ENCODE measurements at places on chromosomes 5 and 9.

DNA sequence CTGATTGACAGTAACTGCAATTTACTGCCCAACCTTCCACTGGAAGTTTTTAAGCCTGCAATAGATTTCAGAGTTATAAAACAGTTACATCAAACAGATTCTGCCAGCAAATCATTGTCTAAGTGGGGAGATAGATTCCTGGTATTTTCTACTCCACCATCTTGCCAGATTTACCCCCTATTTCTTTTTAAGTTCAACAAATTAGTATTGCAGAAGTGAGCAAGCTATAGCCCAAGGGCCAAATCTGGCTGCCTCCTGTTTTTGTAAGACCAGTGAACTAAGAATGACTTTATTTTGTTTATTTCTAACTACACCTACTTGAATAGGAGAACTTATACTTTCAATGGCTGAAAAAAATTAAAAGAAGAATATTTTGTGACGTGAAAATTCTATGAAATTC lies 8.8 kb upstream of the TMEM171 start:
- no peak for DNase-seq

DNA sequence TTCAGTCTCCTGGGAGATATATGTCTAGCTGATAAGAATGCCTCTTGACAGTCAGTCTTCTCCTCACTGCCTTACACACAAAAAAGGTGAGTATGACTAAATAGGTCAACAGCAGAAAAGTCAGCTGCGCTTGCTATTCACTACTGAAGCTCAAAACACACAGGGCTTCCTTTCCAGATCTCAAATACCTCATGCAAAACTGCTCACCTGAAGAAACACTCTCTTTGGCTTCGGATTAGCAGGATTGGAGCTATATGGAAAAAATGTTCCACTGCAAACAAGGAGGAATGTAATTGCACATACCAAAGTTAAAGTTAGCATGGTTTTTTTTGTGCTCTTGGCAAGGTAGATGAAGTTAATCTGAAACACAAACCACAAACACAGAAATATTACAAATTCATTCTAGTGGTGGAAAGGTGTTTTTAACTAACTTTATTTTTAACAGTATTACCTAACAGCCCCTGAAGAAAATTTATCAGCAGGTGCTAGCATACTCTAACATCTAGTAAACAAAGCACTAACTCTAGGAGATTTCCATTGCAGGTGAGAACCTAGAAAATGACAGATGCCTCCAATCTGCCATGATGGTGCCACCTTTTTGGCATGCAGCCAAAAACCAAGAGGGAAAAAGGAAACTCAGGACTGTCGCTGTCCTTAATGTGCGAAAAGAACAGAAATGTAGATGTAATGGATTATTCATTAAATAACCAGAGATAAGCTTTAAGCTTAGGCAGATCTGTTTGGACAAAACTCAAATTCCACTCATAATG lies 31.8 kb downstream of the ERMP1 start:
- DNase-seq = no peak

- no peak for DNase-seq
Measured at GRCh38 chr5:140399979-140400729, 1.5 kb upstream of the ANKHD1 start.

GRCh38 chr5:145189746-145190145 lies 645.4 kb downstream of the PRELID2 start:
- no peak for DNase-seq

DNA sequence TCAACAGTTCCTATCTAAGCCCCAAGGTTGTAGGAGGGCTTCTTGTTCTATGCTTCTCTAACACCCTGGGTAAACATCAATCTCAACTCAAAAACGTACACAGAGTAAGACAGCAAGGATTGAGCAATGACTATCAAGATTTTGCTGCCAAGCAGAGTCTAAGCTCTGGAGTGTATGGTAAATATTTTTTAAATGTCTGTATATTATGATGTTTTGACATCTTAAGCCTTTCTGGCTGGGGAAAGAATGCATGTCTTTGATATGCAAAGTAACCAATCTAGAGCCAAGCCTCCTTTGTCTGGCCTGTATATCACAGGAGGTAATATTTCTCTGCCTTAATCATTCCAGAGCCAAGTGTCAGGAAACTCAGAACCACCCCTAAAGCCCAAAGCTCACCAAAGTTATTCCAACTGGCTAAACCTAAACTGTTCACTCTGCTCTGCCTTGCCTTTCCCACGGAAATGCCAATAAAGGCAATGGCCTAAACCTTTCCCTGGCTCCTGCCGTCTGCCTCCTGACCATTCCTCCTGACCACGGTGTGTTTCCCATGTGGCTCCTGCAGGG lies 45.2 kb downstream of the YIPF5 start:
- DNase-seq = no peak

- no peak for DNase-seq
Measured at GRCh38 chr9:106953174-106953573, 90.2 kb downstream of the ZNF462 start.

Measured in hematopoietic multipotent progenitor cell treated with erythropoietin and hydrocortisone succinate and interleukin-3 and kit ligand, for 4 days (in vitro differentiated cells).